ENCODE measurements at places on chromosomes 6 and 20. TPM values are rescaled to one million over a fixed set of nuclear protein-coding genes. Genes with fewer than 3 reads are reported as not detected.
A peak's percentile ranks its signal among the peaks of the same experiment; 100 is the strongest.

Gene B3GAT2
- 0.71 TPM for total RNA-seq

Gene NPBWR2
- not detected for total RNA-seq

Gene PRSS35
- total RNA-seq: 4.5 TPM

Gene TINAG
- total RNA-seq: not detected

Gene RIN2
- 5.5 TPM for total RNA-seq

DNA sequence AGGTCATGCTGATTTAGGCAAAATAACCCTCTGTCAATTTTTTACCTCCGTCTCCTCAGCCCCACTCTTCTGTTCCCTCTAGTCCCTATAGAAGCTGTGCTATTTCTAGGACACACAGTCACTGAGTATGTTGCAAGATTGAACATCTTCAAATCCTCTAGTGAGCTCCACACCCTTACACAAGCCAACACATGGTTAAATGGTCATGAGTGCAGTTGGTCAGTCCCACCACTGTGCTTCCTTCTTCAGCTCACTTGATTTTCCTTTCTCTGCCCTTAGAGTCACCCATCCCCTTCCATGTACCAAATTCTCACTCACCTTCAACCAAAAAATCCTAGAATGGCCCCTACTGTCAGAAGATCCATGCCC is 48.2 kb upstream of the F13A1 start:
- no peak overlapping the region for H3K27ac ChIP-seq
- DNase-seq: no peak
- H3K4me1 ChIP-seq: no peaks in the 10 kb centered on the region
- H3K27me3 ChIP-seq: no peaks in the 10 kb centered on the region
- no peak overlapping the region for H3K4me3 ChIP-seq
- H3K36me3 ChIP-seq: no peaks in the 10 kb centered on the region

DNA sequence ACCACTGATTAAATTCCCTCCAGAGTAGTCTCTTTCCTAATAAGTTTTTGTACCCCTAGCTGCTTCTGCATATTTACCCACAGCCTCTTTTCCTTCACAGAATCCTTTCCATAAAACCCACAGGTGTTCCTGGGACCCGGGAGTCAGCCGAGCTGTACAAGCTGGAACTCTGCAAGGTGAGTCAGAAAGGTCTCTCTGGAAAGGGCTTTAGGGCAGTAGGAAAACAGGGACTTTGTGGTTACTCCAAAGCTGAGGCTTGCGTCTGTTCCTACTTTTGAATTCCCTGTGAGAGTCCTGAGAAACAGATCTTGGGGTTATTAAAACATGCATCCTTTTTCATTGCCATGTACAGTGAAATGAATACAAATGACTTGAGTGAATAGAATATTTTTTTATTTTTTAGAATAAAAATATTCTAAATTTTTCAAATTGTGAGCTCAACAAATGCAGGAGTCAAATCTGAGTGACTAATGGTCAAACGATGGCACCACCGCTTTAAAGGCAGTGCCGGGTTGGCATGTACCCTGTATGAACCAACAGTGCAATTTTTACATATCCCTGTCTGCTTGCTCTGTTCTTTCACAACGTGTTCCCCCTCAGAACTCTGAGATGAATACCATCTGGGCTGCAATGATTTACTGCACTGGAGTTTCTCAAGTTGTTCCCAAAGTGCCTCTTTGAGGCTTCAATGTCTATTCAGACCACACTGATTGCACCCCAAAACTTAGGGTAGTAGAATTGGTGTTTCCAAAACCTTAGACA is 78.4 kb downstream of the GFRAL start:
- DNase-seq: no peak
- H3K27ac ChIP-seq: no peak overlapping the region
- no peaks in the 10 kb centered on the region for H3K4me1 ChIP-seq
- H3K4me3 ChIP-seq: no peak overlapping the region

- peaks cover 38% of the 10 kb centered on the region for H3K36me3 ChIP-seq
- DNase-seq: no peak
- H3K27ac ChIP-seq: no peak overlapping the region
- H3K27me3 ChIP-seq: no peaks in the 10 kb centered on the region
- no peak overlapping the region for H3K4me3 ChIP-seq
- H3K4me1 ChIP-seq: no peaks in the 10 kb centered on the region
Measured at GRCh38 chr6:167948716-167949115, 48.8 kb upstream of the KIF25 start.

DNA sequence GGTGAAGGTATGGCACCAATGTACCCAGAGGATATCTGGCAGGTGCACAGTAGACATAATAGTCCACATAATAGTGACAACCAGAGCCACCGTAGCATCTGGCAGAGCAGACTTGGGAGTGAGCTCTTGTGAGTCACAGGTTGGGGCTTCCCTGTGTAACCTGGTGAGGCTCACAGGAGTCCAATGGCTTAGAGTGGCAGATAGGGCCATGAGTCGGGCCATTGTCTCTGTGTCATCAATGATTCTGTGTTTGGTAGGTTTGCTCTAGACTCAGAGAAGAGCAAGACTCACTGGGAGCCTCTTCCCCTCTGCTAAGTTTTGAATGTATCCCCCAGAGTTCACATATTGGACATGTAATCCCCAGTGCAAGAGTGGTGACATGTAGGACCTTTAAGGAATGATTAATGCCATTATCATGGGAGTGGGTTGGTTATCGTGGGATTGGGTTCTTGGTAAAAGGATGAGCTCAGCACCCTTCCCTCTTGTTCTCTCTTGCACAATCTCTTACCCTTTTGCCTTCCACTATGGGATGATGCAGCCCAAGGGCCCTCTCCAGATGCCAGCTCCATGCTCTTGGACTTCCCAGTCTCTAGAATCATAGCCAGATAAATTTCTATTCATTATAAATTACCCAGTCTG is 22.6 kb upstream of the SIRPA start:
- H3K27me3 ChIP-seq: no peaks in the 10 kb centered on the region
- no peak overlapping the region for H3K4me3 ChIP-seq
- no peak overlapping the region for H3K27ac ChIP-seq
- DNase-seq: no peak
- no peaks in the 10 kb centered on the region for H3K4me1 ChIP-seq
- no peaks in the 10 kb centered on the region for H3K36me3 ChIP-seq

- no peaks in the 10 kb centered on the region for H3K36me3 ChIP-seq
- DNase-seq: no peak
- H3K4me1 ChIP-seq: peaks cover 8% of the 10 kb centered on the region
- H3K4me3 ChIP-seq: no peak overlapping the region
- no peaks in the 10 kb centered on the region for H3K27me3 ChIP-seq
- H3K27ac ChIP-seq: no peak overlapping the region
Measured at GRCh38 chr20:50263831-50264230, 73.2 kb downstream of the CEBPB start.

DNA sequence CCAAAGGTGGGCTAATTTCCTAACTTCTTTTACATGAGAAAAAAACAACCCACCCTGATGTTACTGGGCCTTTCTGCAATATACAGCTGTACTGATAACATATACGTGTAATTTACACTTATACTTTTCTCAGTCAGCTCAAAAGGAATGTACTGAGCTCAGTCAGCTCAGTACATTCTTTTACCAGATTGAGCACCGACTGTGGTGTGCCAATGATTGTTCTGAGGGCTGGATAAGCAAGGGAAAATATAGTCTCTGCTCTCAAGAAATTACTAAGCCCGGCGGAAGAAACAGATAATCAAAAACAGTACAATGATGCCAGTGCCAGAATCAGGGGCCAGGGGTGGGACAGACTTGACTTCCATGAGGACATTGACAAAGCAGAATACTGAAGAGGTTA is 10.0 kb upstream of the BLOC1S5 start:
- H3K27me3 ChIP-seq: no peaks in the 10 kb centered on the region
- no peak overlapping the region for H3K27ac ChIP-seq
- no peaks in the 10 kb centered on the region for H3K36me3 ChIP-seq

- H3K4me1 ChIP-seq: no peaks in the 10 kb centered on the region
- DNase-seq: no peak
- no peaks in the 10 kb centered on the region for H3K36me3 ChIP-seq
Measured at GRCh38 chr20:25654487-25654886, 30.7 kb upstream of the NANP start.

DNA sequence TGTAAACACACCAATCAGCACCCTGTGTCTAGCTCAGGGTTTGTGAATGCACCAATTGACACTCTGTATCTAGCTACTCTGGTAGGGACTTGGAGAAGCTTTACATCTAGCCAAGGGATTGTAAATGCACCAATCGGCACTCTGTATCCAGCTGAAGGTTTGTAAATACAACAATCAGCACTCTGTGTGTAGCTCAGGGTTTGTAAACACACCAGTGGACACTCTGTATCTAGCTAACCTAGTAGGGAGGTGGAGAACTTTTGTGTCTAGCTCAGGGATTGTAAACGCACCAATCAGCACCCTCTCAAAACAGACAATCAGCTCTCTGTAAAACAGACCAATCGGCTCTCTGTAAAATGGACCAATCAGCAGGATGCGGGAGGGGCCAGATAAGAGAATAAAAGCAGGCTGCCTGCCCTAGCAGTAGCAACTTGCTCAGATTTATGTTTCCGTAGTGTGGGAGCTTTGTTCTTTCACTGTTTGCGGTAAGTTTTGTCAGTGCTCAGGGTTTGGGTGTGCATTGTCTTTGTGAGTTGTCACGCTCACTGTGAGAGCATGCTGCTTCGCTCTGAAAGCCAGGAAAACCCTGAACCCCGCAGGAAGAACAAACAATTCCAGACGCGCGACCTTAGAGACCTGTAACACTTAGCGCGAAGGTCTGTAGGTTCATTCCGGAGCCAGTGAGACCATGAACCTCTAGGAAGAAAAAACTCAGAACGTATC is 37.0 kb downstream of the RIOK1 start:
- DNase-seq: no peak
- no peaks in the 10 kb centered on the region for H3K27me3 ChIP-seq
- peaks cover 1% of the 10 kb centered on the region for H3K4me1 ChIP-seq
- no peaks in the 10 kb centered on the region for H3K36me3 ChIP-seq
- no peak overlapping the region for H3K4me3 ChIP-seq
- no peak overlapping the region for H3K27ac ChIP-seq

- no peak overlapping the region for H3K27ac ChIP-seq
- H3K27me3 ChIP-seq: no peaks in the 10 kb centered on the region
- H3K36me3 ChIP-seq: no peaks in the 10 kb centered on the region
- peaks cover 15% of the 10 kb centered on the region for H3K4me1 ChIP-seq
- DNase-seq: no peak
Measured at GRCh38 chr20:12928358-12928754, 80.4 kb upstream of the SPTLC3 start.

GRCh38 chr20:31476643-31477215 is 1.6 kb downstream of the REM1 start:
- no peak for DNase-seq
- H3K36me3 ChIP-seq: no peaks in the 10 kb centered on the region
- H3K4me1 ChIP-seq: no peaks in the 10 kb centered on the region
- no peak overlapping the region for H3K4me3 ChIP-seq
- no peak overlapping the region for H3K27ac ChIP-seq

DNA sequence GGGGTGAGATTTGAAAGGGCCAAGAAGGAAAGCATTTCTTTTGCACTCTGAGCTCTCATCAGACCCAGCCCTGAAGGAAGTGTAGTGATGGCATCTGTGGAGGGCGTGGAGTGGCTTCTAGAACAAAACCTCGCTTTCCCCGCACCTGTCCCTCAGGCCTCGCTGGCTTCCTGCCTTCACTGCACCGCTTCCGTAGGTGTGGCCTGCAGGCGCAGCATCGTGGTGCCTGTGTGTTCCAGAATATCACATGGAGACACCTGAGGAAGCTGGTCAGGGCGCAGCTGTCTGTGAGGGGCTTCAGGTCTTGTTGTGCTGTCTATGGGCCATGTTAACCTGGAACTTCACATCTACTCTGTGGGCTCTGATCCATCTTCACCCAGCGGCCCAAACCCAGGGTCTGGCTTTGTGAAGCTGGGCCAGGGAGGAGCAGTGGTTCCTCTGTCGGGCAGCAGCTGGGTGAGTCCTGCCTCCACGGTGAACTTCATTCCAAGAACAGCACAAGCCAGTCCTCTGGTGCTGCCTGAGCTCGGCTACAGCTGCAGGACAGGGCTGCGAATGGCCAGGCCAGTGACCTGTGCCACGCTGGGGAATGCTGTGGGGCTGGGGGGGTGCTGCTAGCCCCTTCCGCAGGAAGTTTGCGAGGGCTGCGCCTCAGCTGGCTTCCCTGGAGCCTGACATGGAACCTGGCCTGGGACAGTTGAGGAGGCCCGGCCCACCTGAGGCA is 40.9 kb downstream of the DSTN start:
- no peaks in the 10 kb centered on the region for H3K27me3 ChIP-seq
- no peak overlapping the region for H3K27ac ChIP-seq
- H3K36me3 ChIP-seq: no peaks in the 10 kb centered on the region
- H3K4me3 ChIP-seq: no peak overlapping the region
- no peak for DNase-seq
- H3K4me1 ChIP-seq: no peaks in the 10 kb centered on the region

DNA sequence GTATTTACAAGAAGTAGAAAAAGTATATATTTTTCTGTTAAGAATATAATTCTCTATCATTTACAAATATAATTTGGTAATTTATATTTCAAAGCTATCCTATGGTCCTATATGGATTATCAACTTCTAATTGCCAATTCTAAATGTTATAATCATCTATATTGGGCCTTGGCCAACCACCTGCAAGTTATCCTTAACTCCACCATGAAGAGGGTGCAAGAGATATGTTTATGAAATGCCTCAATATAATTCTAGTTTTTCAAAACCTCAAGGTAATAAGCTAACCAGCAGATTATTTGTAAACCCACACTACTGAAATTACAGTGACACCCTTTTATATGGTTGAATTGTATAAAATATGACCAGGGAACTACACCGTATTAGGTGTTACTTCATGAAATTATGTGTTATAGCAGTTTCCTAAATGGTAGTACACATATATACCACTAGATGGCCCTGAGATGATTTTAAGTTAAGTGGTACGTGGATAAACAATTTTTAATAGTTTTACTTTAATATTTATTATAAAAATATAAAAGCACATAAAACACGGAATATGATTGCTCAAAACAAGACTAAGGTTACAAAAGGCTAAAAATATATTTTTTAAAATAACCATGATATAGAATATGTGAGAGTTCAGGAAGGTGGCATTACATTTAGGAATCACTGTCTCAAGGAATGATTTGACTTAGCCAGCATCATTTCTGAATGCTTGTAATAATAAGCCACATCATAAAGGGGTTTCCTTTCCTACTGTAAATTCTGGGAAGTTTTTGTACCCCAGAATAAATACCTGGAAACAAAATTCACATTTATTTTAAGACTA is 9.8 kb upstream of the PNISR start:
- H3K4me1 ChIP-seq: peaks cover 5% of the 10 kb centered on the region
- H3K27ac ChIP-seq: no peak overlapping the region
- H3K27me3 ChIP-seq: no peaks in the 10 kb centered on the region

GRCh38 chr6:56852260-56853010 is 102.5 kb upstream of the BEND6 start:
- H3K4me1 ChIP-seq: peaks cover 71% of the 10 kb centered on the region
- peak overlapping the region; percentile 89 for H3K27ac ChIP-seq
- H3K36me3 ChIP-seq: no peaks in the 10 kb centered on the region

All from neural progenitor cell (in vitro differentiated cells).